ENCODE measurements at places on chromosomes 7 and 10. TPM values are rescaled to one million over a fixed set of nuclear protein-coding genes. Genes with fewer than 3 reads are reported as not detected.
A peak's percentile ranks its signal among the peaks of the same experiment; 100 is the strongest.

GRCh38 chr10:132919374-132920100, 22.8 kb downstream of the CFAP46 start:
- no peaks in the 10 kb centered on the region for H3K4me1 ChIP-seq
- H3K27me3 ChIP-seq, result no peaks in the 10 kb centered on the region
- no peaks in the 10 kb centered on the region for H3K36me3 ChIP-seq

- H3K4me3 ChIP-seq, result no peak overlapping the region
- H3K27ac ChIP-seq, result no peak overlapping the region
These were observed 49.5 kb upstream of the SAMD8 start for GRCh38 chr10:75061709-75062505.

- no peaks in the 10 kb centered on the region for H3K4me1 ChIP-seq
- no peak for DNase-seq
- no peaks in the 10 kb centered on the region for H3K27me3 ChIP-seq
These were observed 71.7 kb downstream of the GNAT3 start for GRCh38 chr7:80439894-80440821.

DNA sequence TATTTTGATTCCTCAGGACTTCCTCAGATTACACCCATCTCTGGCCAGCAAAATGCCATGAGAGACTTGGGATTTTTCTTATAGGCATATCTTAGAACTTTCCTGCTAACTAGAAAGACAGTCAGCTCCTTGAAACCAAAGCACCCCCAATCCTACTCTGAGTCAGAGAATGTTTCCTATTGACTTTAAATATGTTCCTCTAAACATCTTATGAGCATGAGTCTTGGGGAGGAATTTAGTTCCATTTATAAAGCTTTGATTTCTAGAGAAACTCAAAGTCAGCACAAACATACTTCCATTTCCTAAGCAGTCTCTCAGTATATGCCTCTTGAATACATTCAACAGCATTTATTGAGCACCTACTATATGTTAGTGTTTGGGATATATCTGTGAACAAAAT, 128.5 kb downstream of the INHBA start:
- no peak overlapping the region for H3K27ac ChIP-seq
- no peak overlapping the region for H3K4me3 ChIP-seq
- H3K36me3 ChIP-seq, result no peaks in the 10 kb centered on the region
- no peaks in the 10 kb centered on the region for H3K27me3 ChIP-seq
- no peak for DNase-seq
- H3K4me1 ChIP-seq, result no peaks in the 10 kb centered on the region

DNA sequence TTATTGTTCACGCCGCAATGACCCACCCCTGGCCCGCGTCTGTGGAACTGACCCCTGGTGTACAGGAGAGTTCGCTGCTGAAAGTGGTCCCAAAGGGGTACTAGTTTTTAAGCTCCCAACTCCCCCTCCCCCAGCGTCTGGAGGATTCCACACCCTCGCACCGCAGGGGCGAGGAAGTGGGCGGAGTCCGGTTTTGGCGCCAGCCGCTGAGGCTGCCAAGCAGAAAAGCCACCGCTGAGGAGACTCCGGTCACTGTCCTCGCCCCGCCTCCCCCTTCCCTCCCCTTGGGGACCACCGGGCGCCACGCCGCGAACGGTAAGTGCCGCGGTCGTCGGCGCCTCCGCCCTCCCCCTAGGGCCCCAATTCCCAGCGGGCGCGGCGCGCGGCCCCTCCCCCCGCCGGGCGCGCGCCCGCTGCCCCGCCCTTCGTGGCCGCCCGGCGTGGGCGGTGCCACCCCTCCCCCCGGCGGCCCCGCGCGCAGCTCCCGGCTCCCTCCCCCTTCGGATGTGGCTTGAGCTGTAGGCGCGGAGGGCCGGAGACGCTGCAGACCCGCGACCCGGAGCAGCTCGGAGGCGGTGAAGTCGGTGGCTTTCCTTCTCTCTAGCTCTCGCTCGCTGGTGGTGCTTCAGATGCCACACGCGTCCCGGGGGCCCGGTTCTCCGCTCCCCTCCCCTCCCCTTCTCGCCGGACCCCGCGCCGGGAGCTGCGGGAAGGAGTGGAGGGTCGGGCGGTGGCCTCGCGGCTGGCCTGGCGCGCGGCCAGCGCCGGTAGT, at the start of gene CBX3:
CBX3 (plus strand) TSS at position 499 of the 772 bp plus-strand sequence. CDS start 1,254 bp downstream, outside the sequence.
- H3K36me3 ChIP-seq, result peaks cover 59% of the 10 kb centered on the region
- H3K4me1 ChIP-seq, result peaks cover 36% of the 10 kb centered on the region
- DNase-seq, result no peak
- H3K4me3 ChIP-seq, result peak within 1 kb of the TSS; percentile 97
- H3K27ac ChIP-seq, result peak within 1 kb of the TSS; percentile 100

- no peaks in the 10 kb centered on the region for H3K27me3 ChIP-seq
- H3K36me3 ChIP-seq, result no peaks in the 10 kb centered on the region
- peak; percentile 30 for DNase-seq
- no peak overlapping the region for H3K4me3 ChIP-seq
- H3K4me1 ChIP-seq, result no peaks in the 10 kb centered on the region
These were observed 96.6 kb downstream of the MKLN1 start for GRCh38 chr7:131424219-131424822.

MMD2 gene
- not detected for total RNA-seq

DNA sequence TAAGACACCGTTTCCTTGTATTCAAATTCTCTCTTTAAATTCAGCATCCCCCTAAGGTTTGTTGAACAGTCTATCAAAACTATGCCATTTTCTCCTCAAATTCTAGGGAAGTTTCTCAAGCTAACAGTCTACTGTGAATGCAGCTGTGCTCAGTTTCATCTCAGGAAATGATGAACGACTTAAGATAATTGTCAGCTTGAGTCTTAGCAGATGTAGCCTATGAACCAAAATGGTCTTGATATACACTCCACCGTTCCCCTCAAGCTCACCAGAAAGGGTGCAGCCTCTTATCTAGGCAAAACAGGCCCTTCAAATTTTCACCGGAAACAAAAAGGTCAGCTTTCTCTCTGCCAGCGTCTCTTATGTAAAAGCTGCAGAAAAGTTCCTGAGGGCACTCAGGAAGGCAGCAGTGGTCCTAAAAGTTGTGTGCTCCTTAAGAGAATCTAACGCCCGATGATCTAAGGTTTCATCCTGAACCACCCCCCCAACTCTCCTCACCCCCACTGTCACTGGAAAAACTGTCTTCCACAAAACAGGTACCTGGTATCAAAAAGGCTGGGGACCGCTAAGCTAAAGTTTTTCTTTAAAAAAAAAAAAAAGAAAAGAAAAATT, 2.1 kb downstream of the DNAJC9 start:
- H3K27ac ChIP-seq, result peak overlapping the region; percentile 99
- no peaks in the 10 kb centered on the region for H3K27me3 ChIP-seq
- no peak for DNase-seq
- peaks cover 41% of the 10 kb centered on the region for H3K36me3 ChIP-seq
- H3K4me3 ChIP-seq, result peak overlapping the region; percentile 95

DNA sequence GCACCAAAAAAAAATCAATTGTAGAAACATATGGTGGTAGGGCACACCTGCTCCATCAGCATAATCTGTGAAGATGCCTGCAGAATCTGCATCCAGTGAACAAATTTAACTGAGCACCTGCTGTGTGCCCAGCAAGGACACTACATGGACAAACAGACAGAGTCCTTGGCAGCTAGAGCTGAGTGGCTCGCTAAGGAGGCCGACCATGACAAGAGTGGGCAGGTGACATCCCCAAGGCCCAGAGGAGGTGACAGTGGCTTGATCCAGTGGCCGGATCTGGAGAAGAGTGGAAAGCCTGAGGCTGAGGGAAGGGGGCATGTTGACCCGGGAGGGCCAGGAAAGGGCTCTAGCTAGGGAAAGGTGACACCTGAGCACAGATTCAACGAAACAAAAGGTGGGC, 68.1 kb downstream of the MAD1L1 start:
- H3K4me3 ChIP-seq, result no peak overlapping the region
- DNase-seq, result no peak
- H3K4me1 ChIP-seq, result peaks cover under 1% of the 10 kb centered on the region

FOXI2 gene
- not detected for total RNA-seq

ZNF800 gene
- total RNA-seq, result 26.0 TPM

DNA sequence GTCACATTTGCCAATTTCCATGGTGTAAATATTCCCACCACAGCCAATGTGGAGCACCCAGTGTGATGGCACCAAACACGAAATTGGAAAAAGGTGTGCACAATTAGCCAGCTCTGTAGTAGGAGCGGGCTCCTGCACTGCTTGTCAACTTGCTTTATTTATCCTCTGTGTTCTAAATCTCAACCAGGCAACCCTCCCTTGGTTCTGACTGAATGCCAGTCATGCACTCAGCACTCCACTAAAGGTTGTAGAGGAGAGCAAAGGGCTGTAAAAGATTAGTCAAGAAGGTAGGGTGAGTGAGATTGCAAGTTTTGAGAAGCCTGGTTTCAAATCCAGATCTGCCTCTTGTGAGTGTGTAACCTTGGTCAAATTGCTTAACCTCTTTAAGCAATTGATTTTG, 71.5 kb upstream of the EGR2 start:
- no peaks in the 10 kb centered on the region for H3K36me3 ChIP-seq
- H3K27ac ChIP-seq, result no peak overlapping the region
- peaks cover 27% of the 10 kb centered on the region for H3K27me3 ChIP-seq
- H3K4me3 ChIP-seq, result no peak overlapping the region
- no peaks in the 10 kb centered on the region for H3K4me1 ChIP-seq

ZPBP gene
- total RNA-seq, result not detected

GRCh38 chr7:8378349-8379019, 54.9 kb upstream of the NXPH1 start:
- no peak overlapping the region for H3K4me3 ChIP-seq
- no peaks in the 10 kb centered on the region for H3K4me1 ChIP-seq
- no peak for DNase-seq
- no peak overlapping the region for H3K27ac ChIP-seq
- H3K27me3 ChIP-seq, result 0 out of 2 replicates have a peak, but pooled peaks cover 2% of the 10 kb centered on the region

PLPP4 gene
- total RNA-seq, result 0.18 TPM

GRCh38 chr10:6781133-6781770, 201.2 kb upstream of the PRKCQ start:
- no peak overlapping the region for H3K4me3 ChIP-seq
- no peaks in the 10 kb centered on the region for H3K4me1 ChIP-seq
- DNase-seq, result no peak
- H3K27ac ChIP-seq, result no peak overlapping the region
- no peaks in the 10 kb centered on the region for H3K36me3 ChIP-seq
- H3K27me3 ChIP-seq, result no peaks in the 10 kb centered on the region

SORCS3 gene
- total RNA-seq, result not detected

ASZ1 gene
- total RNA-seq, result not detected

DNA sequence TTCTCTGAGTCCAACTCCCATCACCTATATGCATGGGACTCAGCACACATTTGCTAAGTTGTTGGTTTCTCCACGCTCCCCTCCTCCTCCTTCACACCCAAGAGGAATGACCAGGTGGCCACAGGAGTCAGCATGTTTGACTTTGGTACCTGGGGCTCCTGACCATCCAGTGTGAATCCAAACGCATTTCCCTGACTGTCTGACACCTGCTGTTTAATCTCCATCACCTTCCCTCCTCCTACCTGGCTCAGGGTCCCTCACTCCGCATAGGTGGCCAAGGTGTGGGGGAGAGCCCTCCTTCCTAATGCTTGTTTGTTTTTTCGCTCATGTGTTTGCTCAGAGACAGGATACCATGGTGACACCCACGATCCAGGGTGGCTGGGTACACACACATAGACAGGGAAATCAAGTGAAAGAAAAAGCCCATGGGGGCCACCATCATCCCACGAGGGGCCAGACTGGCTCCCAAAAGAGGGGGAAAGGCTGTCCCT, 194.9 kb downstream of the KCNMA1 start:
- H3K36me3 ChIP-seq, result no peaks in the 10 kb centered on the region
- no peaks in the 10 kb centered on the region for H3K4me1 ChIP-seq
- no peak overlapping the region for H3K4me3 ChIP-seq
- DNase-seq, result no peak
- H3K27me3 ChIP-seq, result no peaks in the 10 kb centered on the region

- H3K36me3 ChIP-seq, result no peaks in the 10 kb centered on the region
- no peaks in the 10 kb centered on the region for H3K27me3 ChIP-seq
- H3K4me3 ChIP-seq, result no peak overlapping the region
- DNase-seq, result no peak
- H3K4me1 ChIP-seq, result no peaks in the 10 kb centered on the region
These were observed 286.7 kb downstream of the DPP6 start for GRCh38 chr7:154338701-154339506.

GRCh38 chr10:26844396-26844975, 16.3 kb downstream of the ABI1 start:
- no peak overlapping the region for H3K4me3 ChIP-seq
- no peaks in the 10 kb centered on the region for H3K4me1 ChIP-seq
- H3K27ac ChIP-seq, result no peak overlapping the region
- no peaks in the 10 kb centered on the region for H3K36me3 ChIP-seq
- no peaks in the 10 kb centered on the region for H3K27me3 ChIP-seq
- DNase-seq, result no peak

LRGUK gene
- 0.23 TPM for total RNA-seq

MYPN gene
- 39.1 TPM for total RNA-seq

DNA sequence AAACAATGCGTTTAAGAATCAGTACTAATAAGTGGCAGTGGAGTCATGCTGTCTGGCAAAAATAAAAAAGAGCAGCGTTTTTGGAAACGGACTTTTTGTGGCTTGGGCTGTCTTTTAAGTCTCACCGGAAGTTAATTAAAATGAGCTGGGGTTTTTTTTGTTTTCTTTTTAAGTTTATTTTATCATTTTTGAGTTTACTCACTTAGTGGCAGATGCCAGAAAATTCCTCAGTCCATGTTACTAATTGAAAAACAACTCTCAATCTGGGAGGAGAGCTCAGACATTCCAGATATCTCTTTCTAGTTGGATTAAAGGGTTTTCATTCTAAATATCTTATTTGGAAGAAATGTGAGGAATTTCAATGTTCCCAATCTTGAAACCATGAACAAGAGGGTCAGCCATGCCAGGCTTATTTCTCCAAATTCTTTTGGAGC, 133.8 kb upstream of the AGR3 start:
- DNase-seq, result no peak
- H3K4me1 ChIP-seq, result no peaks in the 10 kb centered on the region
- no peak overlapping the region for H3K27ac ChIP-seq
- H3K27me3 ChIP-seq, result no peaks in the 10 kb centered on the region
- no peaks in the 10 kb centered on the region for H3K36me3 ChIP-seq
- no peak overlapping the region for H3K4me3 ChIP-seq

GRCh38 chr10:43569681-43570080, 4.7 kb downstream of the ZNF239 start:
- peaks cover 6% of the 10 kb centered on the region for H3K36me3 ChIP-seq
- H3K27ac ChIP-seq, result no peak overlapping the region
- peaks cover 7% of the 10 kb centered on the region for H3K4me1 ChIP-seq
